Tibial nerve (tissue), 4 donors: ENCODE measurements at places on chromosomes 3 and 15.
A peak's percentile ranks its signal among the peaks of the same experiment; 100 is the strongest.

- H3K36me3 ChIP-seq: no peaks in the 10 kb centered on the region
- no peak overlapping the region for H3K27ac ChIP-seq
- DNase-seq: no peak
Measured at GRCh38 chr15:52731004-52731403, 51.8 kb upstream of the ATOSA start.

GRCh38 chr3:18351069-18351628 lies 74.0 kb downstream of the SATB1 start:
- H3K27ac ChIP-seq: no peak overlapping the region
- no peaks in the 10 kb centered on the region for H3K27me3 ChIP-seq
- no peak overlapping the region for H3K4me3 ChIP-seq

- H3K27ac ChIP-seq: no peak overlapping the region
- no peaks in the 10 kb centered on the region for H3K27me3 ChIP-seq
- H3K36me3 ChIP-seq: no peaks in the 10 kb centered on the region
- DNase-seq: no peak
Measured at GRCh38 chr3:76943671-76944070, 96.2 kb upstream of the ROBO2 start.

- no peaks in the 10 kb centered on the region for H3K4me1 ChIP-seq
- no peak overlapping the region for H3K27ac ChIP-seq
- no peak overlapping the region for H3K4me3 ChIP-seq
- peak; percentile 88 for DNase-seq
Measured at GRCh38 chr3:123328851-123329635, 119.8 kb downstream of the ADCY5 start.

DNA sequence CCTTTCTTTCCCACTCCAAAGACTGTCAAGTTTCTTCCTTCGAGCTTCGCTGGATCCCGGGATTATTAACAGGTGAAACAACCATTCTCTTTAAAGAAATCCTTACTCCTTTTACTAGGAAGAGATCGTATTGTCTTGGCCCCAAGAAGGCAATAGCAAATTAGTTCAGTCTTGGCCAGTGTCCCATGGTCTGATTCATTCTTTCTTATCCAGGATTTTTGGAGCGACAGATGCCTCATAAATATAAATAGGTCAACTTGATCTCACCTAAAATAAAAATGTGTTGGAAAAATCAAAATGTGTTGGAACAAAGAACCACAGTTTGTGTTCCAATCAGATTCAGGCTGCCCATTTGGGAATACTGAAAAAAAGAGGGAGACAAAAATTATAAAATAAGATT lies 140.1 kb upstream of the TMEM108 start:
- H3K27ac ChIP-seq: no peak overlapping the region
- no peaks in the 10 kb centered on the region for H3K27me3 ChIP-seq
- H3K4me3 ChIP-seq: no peak overlapping the region
- H3K36me3 ChIP-seq: no peaks in the 10 kb centered on the region

DNA sequence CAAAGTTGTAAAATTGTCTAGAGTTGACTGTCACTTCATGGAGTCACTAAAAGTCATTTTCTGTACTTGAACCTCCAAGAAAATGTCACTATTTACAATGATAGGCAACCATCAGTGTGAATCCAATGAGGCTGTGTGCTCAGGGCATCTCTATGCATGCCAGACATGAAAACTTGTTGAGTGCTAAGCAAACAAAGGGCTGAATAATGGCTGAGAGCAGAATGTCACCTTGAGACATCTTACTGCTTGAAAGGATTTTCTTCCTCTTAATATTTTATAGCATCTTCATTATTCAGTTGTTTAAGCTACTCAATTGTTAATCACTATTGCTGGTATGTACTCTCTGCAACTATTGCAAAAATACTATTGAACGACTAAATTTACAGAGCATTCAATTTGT lies 184.7 kb downstream of the PLCH1 start:
- no peaks in the 10 kb centered on the region for H3K36me3 ChIP-seq
- H3K4me1 ChIP-seq: no peaks in the 10 kb centered on the region
- no peak overlapping the region for H3K27ac ChIP-seq
- DNase-seq: no peak
- H3K27me3 ChIP-seq: no peaks in the 10 kb centered on the region

DNA sequence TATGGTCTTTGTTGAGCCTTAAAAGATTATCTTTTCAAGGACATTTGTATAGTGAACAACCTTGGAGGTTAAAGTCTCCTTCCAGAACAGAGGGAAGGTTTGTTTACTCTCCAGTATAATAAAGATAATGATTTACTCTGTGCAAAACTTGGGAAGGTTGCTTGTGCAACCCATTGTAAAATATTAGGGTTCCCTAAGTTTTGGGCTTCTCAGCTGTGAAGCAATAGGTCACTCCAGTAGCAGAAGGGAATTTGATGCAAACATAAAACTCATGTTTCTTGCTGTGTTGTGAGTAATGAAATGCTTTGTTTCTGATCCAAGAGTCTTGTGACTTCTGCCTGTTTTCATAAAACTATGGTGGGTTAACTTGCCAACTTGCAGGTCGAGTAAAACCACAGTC lies 177.5 kb downstream of the SUCNR1 start:
- no peak overlapping the region for H3K4me3 ChIP-seq
- H3K27ac ChIP-seq: no peak overlapping the region
- H3K36me3 ChIP-seq: no peaks in the 10 kb centered on the region
- H3K27me3 ChIP-seq: no peaks in the 10 kb centered on the region
- H3K4me1 ChIP-seq: no peaks in the 10 kb centered on the region
- no peak for DNase-seq

DNA sequence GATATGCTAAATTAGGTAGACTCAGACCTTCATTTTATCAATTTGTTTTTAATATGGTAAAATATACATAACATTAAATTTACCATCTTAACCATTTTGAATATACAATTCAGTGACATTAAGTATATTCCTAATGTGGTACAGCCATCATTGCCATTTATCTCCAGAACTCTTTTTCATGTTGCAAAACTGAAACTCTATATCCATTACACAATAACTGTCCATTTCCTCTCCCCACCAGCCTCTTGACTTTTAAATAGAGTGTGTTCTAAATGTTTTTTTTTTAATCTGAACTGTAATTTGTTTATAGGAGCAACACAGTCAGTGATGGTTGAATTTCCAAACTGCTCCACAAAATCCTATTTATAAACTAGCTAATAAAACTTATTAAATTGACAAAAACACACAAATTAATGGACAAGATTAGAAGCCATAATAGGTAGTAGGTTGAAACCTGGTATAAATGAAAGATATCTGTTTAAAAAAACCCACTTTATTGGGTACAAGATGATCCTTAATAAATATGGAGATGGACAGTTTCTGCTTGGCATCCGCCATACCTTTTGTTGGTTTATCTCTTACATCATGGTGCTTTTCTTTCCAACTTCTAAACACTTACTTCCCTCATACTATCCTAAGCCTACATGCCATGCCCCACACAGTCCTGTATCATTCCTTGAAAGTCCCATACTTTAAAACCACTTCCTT lies 142.4 kb downstream of the ZPLD1 start:
- H3K36me3 ChIP-seq: no peaks in the 10 kb centered on the region
- DNase-seq: no peak
- H3K4me3 ChIP-seq: no peak overlapping the region
- H3K27me3 ChIP-seq: no peaks in the 10 kb centered on the region

GRCh38 chr3:178597371-178597770 lies 61.1 kb downstream of the KCNMB2 start:
- no peak overlapping the region for H3K4me3 ChIP-seq
- H3K27me3 ChIP-seq: no peaks in the 10 kb centered on the region
- no peak overlapping the region for H3K27ac ChIP-seq
- H3K4me1 ChIP-seq: no peaks in the 10 kb centered on the region
- no peak for DNase-seq

GRCh38 chr3:4866866-4867265 lies 112.4 kb upstream of the BHLHE40 start:
- H3K4me1 ChIP-seq: no peaks in the 10 kb centered on the region
- peak overlapping the region; percentile 59 for H3K4me3 ChIP-seq
- peak overlapping the region; percentile 96 for H3K27ac ChIP-seq
- no peak for DNase-seq
- no peaks in the 10 kb centered on the region for H3K27me3 ChIP-seq
- no peaks in the 10 kb centered on the region for H3K36me3 ChIP-seq

DNA sequence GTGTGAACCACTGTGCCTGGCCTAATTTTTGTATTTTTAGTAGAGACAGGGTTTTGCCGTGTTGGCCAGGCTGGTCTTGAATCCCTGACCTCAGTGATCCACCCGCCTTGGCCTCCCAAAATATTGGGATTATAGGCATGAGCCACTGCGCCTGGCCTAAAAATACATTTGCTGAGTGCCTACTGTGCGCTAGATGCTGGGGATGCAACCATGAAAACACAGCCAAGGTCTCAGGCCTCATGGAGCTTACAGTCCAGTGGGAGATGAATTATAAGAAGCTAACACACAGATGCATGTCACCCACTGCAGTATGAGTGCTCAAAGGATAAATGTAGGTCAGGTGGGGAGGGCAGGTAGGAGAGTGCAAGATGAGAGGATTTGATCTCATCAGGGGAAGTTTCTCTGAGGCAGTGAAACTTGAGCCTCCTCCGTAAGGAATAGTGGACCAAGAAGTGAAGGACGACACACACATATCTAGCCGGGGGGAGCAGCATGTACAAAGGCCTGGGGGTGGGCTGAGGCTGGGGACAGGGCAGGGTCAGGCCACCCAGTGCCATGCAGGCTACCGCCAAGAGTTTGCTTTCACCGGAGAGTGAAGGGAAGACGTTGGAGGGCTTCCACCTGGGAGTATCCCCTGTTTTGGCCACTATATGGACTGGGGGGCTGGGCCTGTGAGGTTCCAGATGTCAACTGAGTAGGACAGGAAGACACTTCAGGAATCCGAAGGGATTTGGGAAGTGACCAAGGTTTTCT lies 24.3 kb downstream of the IRAK2 start:
- no peak overlapping the region for H3K4me3 ChIP-seq
- H3K27me3 ChIP-seq: no peaks in the 10 kb centered on the region
- H3K27ac ChIP-seq: peak overlapping the region; percentile 25
- DNase-seq: no peak
- no peaks in the 10 kb centered on the region for H3K36me3 ChIP-seq

GRCh38 chr15:59791079-59791478 lies 102.0 kb upstream of the BNIP2 start:
- H3K4me1 ChIP-seq: no peaks in the 10 kb centered on the region
- DNase-seq: no peak
- H3K4me3 ChIP-seq: no peak overlapping the region
- peaks cover 7% of the 10 kb centered on the region for H3K27me3 ChIP-seq
- H3K36me3 ChIP-seq: no peaks in the 10 kb centered on the region
- H3K27ac ChIP-seq: no peak overlapping the region

GRCh38 chr3:140399871-140400270 lies 278.0 kb upstream of the TRIM42 start:
- H3K4me3 ChIP-seq: no peak overlapping the region
- H3K4me1 ChIP-seq: no peaks in the 10 kb centered on the region
- DNase-seq: no peak
- H3K27ac ChIP-seq: no peak overlapping the region

DNA sequence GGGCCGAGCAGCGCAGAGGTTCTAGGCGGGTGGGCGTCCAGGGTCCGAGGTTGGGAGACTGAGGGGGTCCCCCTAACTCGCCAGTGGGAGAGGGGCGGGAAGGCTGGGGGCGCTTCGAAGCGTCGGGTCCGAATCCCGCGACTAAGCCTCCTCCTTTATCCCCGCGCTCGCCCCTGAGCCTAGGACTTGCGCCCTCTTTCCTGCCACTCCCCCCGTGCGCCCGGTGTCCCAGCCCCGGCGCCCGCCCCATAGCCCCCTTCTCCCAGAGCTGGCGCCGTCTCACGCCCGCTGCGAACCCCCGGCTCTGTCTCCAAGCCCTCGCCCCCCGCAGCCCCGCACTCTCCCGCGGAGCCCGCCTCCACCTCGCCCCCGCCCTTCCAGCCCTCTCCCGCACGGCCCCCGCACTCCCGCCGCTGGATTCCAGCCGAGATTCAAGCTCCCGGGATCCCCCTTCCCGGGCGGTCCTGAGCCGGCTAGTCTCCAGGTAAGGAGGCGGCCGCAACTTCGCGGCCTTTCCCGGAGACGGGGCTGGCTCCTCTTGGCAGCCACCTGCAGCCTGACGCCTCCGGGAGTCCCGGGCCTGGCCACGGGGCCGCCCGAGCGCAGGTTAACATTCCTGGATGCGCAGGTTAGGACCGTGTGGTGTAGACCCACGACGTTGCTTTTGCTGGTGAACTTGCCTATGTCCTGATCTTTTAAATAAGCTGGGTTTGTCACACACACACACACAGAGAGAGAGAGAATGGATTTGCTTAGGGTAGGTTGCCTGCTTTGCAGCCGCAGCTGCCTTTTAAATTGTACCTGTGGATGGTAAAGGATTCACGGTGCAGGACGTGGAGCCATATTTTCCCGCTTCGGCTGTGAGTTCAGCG lies 563 bp downstream of the PXYLP1 start:
- H3K4me1 ChIP-seq: no peaks in the 10 kb centered on the region
- no peak for DNase-seq
- peaks cover 7% of the 10 kb centered on the region for H3K36me3 ChIP-seq
- H3K4me3 ChIP-seq: peak overlapping the region; percentile 80
- H3K27me3 ChIP-seq: no peaks in the 10 kb centered on the region

- H3K36me3 ChIP-seq: no peaks in the 10 kb centered on the region
- no peaks in the 10 kb centered on the region for H3K4me1 ChIP-seq
- no peaks in the 10 kb centered on the region for H3K27me3 ChIP-seq
- DNase-seq: no peak
Measured at GRCh38 chr3:138300647-138301046, 29.0 kb downstream of the NME9 start.

GRCh38 chr3:137329594-137329993 lies 371.8 kb downstream of the IL20RB start:
- no peaks in the 10 kb centered on the region for H3K4me1 ChIP-seq
- H3K27ac ChIP-seq: no peak overlapping the region
- no peak for DNase-seq
- H3K36me3 ChIP-seq: no peaks in the 10 kb centered on the region
- no peak overlapping the region for H3K4me3 ChIP-seq
- no peaks in the 10 kb centered on the region for H3K27me3 ChIP-seq

DNA sequence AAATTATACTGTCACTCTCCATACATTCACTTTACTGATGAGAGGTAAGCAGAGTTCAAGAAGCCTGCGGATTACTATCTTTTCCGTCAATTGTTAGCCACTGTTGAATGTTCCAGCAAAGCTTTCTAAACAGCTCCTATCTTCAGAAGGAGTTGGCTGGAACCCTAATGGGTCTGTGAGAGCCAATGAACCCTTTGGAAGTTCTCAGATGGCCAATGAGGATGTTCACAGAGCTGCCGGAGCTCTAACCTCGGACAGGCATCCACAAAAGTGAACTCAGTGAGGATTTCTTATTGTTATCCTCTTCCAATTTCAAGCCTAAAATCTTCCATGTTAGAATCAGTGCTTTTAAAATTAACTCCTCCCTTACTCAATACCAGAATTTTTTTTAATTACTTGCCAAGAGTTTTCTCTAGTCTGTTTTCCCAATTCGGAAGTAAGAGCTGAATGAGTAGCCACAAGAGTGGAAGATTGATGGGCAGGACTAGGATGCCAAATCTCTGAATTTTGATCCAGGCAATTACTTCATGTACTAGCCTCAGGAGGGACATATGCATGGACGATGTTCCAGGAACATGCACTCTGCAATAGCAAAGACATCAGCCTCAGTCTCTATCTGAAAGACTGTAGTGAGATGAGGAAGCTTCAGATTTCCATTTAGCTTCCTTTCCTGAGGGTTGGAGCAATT lies 78.1 kb downstream of the AGBL1 start:
- no peaks in the 10 kb centered on the region for H3K36me3 ChIP-seq
- no peak overlapping the region for H3K27ac ChIP-seq
- no peak for DNase-seq
- H3K27me3 ChIP-seq: no peaks in the 10 kb centered on the region
- H3K4me1 ChIP-seq: no peaks in the 10 kb centered on the region
- H3K4me3 ChIP-seq: no peak overlapping the region
